ENCODE measurements at places on chromosomes 3 and 15.

DNA sequence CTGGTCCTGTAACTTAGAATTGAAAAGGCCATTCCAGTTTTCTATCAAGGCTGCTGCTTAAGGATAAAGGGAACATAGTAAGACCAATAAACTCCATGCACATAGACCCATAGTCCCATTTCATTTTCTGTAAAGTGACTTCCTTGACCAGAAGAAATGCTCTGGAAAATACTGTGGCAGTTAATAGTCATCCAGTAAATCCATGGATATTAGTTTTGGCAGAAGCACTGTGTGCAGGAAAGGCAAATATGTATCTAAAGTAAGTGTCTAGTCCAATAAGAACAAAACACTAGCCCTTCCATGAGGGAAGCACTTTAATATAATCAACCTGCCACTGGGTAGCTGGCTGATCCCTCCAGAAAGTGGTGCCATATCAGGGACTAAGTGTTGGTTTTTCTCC, 19.3 kb upstream of the MKRN3 start:
- DNase-seq = no peak

DNA sequence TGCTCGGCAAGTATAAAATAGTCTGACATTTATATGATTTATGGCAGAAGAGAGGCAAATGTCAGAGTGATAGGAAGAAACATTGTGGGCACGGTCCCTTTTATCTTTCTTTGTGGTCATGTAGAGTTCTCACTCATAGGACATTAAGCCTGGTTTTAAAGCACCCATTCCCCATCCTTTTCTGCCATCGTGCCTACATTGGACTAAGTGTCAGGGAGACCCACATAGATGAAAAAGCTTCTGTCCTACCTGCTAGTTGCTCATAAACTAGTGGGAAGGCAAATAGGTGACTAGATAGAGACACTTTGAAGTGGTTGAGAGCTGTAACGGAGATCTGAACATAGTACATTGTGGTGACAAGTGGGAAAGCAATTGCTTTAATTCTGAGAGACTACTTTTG, 155.7 kb downstream of the B3GALNT1 start:
- DNase-seq = no peak

GRCh38 chr3:64083575-64083974, 60.3 kb upstream of the PSMD6 start:
- no peak for DNase-seq

- DNase-seq = no peak
Observed at GRCh38 chr3:11717768-11718636, 74.3 kb upstream of the VGLL4 start.

DNA sequence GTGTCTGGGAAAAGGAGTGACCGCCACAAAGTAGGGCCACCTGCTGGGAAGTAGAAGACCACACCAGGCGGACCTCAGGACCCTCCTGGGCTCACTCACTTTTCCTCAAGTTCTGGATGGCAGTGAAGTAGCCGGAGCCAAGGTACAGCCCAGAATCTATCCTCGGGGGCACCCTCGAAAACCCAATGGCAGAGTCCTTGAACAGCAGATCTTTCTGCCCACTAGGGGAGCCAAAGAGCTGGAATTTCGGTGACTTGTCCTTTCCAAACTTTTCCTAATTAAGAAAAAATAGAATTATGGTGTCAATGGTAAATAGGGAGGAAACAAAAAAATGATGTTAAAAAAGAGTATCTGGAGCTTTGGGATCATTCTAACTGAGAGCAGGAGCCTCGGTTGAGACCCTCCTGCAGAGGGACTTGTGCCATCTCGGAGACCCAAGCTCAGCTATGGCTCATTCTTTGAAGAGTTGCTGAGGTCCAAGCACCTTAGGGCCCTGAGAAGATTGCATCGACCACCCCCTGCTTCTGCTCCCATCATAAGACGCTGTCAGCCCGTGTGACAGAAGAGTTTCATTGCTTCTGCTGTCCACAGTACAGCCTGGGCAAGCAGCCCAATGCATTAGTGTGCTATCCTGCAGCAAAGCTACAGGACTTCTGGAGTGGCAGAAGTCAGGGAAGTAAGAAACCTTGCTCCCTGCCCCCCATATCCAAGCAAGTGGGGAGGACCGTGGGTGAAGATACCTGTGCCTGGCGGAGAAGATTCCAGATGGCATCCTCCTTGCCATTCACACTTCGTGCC, 14.8 kb downstream of the LTF start:
- no peak for DNase-seq

- DNase-seq = peak; percentile 77
Observed at GRCh38 chr3:25663869-25664811, 567 bp downstream of the TOP2B start.

DNA sequence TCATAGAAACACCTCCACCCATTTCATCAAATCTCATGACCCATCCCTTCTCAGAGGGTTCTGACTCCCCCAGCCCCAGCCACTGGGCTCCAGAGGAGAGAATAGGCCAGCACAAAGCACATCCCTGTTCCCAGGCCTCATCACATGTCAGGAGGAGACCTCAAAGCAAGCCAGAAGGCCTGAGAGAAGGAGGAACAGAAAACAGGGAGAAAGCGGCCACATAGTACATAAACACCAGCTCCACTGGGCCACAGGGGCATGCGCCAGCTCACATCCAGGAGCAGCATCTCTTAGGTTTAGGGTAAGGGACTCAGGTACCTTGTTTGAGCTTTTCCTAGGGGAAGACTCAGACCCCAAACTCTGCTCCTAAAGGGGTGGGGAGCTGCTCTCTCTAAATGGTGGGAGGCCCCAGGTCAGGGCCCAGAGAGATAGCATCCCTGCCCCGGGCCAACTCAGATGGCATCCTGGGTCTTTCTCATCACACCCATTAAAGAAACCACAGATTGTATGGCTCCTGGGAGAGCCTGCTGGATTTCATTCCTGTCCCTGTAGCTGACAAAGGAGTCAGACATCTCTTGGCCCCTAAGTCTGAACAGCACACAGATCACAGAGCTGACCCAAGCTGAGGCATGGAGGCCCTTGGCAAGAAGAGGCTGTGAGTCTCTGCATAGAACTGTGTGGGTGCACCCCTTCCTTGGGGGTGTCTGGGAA, 2.5 kb downstream of the SHF start:
- DNase-seq = no peak

DNA sequence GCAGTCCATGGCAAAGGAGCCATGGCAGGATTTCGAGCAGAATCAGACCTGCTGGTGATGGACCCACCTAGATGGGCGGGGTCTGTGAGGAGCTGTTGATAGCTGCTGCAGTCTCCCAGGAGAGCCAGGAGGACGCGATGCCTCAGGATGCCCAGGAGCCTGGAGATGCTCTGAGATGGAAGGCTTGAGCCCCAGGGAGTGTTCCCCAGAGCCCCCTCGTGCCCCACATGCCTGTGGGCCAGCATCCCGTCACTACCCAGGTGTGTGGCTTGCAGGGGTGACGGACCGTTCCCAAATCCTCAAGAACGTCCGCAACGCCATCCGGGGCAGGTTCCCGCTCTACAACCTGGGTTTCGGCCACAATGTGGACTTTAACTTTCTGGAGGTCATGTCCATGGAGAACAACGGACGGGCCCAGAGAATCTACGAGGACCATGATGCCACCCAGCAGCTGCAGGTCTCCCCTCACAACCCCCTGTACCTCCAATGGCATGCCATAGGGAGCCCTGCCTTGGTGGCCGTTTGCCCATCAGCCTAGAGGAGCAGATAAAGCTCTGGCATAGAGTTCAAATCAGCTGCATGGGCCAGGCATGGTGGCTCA, 6.7 kb downstream of the ITIH1 start:
- DNase-seq = no peak

DNA sequence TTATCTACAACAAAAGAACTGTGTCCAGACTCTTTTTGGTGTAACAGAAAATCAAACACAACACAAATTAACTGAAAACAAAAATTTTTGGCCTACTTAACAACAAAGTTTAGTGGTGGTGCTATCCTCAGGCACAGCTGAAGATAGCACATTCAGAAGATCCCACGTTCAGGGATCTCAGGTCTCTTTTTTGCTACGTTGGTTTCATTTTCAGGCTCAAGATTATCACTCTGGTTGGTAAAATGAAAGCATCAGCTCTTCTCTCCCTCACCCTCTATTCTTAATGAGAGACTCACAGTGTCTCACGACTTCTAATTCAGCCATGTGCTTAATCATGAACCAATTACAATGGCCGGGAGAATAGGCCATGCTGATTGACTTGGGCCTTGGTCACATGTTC, 146.9 kb upstream of the PTPRG start:
- DNase-seq = no peak

DNA sequence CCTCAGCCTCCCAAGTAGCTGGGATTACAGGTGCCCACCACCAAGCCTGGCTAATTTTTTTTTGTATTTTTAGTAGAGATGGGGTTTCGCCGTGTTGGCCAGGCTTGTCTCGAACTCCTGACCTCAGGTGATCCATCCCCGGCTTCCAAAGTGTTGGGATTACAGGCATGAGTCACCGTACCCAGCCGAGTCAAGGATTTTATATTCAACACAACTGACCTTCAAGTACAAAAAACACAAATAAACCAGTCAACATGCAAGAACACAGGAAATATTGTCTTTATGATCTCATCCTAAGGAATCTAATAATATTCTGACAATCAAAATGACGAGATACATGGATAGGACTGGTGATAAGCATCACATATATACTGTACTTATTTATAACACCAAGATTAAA, 37.9 kb downstream of the TJP1 start:
- DNase-seq = no peak

GRCh38 chr15:28996953-28997352, 111.2 kb downstream of the APBA2 start:
- no peak for DNase-seq

DNA sequence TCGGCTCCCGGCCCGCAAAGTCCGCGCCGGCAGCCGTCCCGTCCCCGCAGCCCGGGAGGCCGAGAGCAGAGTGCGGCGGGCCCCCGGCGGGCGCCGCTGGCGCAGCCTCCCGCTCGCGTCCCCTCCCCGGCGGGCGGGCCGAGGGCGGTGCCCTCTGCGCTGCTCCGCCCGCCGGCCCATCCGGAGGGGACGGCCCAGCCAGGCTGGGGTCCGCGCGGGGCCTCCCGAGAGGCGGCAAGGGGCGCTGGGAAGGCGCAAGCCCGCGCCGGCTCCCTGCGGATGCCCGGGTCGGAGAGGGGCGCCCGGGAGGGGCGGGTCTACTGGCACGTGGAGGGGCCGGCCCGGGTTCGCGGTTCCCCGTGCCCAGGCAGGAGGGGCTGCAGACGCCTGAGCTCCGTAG, at the start of the genes CLCN2 and POLR2H:
CLCN2 (minus strand) TSS at position 74 of the 400 bp plus-strand sequence. CDS start 126 bp downstream, outside the sequence.
POLR2H (plus strand) TSS at position 179 of the 400 bp plus-strand sequence. CDS start 1,783 bp downstream, outside the sequence.
- peak; percentile 65 for DNase-seq

DNA sequence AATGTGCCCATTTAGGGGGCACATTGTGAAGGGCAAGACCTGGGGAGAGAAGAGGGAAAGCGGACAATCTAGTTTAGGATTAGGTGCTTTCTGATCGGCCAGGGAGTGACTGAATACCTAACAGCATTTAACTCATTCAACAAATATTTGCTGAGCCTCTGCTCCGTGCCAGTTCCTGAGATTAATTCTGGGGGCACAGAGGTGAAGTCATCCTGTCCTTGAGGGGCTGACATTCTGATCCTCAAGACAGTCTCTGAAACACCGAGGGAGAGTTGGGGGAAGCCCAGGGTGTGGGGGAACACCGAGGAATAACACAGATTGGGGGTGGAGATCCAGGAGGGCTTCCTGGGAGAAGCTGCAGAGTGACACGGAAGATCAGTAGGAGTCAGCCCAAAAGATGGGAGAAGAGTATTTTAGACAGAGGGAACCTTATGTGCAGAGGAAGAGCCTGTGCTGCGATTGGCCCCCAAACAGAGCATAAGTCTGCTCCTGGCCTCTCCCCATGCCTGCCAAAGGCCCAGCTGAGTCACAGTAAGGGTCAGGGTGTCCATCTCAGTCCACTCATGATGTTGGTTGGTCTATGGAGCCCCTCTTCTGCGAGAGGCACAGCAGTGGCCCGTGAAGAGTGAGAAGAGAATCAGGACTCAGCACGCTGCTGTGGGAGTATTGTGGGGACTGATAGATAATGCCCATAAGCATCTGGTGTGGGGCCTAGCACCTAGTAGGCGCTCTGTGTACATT, 60.2 kb downstream of the AMOTL2 start:
- no peak for DNase-seq

GRCh38 chr3:180617049-180617448, 15.1 kb downstream of the TTC14 start:
- DNase-seq = no peak

DNA sequence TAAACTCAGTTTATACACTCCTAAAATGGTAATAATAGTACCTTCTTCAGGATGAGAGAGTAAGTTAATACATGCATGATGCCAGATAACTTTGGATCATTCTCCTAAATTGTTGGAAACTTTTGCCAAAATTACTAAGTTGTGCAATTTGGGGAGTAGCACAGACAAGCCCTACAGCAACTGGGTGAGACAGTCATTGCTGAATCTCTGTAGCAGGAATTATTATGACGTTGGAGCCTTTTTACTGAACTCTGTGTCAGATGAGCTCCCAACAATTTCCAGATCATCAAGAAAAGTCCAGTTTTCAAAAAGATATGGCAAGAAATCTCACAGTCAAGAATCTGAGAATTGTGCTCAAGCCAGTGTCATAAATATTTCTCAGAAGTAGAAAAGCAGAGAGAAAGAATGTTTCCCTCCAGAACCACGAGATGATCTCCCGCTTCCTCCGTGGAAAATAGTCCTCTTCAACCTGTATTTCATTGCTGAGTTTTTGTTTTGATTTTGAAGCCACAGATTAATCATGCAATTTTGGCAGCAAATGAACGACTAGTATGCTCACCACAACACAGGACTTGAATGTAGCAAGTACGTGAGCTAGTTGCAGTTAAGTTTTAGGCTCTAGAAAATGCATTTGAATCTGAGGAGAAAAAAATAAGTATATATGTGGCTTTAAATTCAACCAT, 485.4 kb downstream of the CNTN6 start:
- no peak for DNase-seq

DNA sequence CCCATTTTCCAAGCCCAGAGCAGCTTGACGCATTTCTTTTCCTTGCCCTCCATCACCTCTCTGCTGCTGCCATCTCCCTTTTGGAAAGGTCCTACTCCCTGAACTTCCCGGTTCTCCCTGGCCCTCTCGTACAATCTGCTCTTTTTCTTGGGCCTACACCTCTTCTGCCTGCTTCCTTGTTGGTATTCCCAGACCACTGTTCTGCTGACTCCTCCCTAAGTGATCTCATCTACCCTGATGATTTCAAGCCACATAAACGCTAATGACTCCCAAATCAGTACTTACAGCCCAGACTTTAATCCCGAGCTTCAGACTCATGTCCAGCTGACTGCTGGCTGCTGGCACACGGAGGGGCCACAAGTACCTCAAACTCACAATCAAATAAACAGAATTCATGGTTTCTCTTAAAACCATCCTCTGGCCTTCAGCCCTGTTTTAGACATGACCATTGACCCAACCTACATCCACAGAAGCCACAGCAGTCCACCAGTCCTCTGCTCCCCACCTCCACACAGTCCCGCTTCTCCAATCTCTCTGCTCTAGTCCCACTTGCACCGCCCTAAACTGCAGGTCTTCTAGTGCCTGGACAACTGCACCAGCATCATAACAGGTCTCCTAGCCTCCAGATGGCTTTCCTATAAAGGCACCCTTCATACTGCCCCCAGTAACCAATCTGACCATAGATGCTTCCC, 57.6 kb downstream of the AAGAB start:
- no peak for DNase-seq

Data from transverse colon (tissue), 4 donors.